ENCODE measurements at places on chromosomes 3 and 15.

DNA sequence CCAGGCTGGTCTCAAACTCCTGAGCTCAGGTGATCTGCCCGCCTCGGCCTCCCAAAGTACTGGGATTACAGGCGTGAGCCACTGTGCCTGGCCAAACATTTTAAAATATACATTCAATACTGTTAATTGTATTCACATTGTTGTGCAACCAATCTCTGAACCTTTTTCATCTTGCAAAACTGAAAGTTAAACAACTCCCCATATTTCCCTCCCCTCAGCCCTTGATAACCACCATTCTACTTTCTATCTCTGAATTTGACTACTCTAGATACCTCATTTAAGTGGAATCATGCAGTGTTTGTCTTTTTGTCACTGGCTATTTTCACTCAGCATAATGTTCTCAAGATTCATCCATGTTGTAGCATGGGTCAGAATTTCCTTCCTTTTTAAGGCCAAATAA lies 30.0 kb downstream of the HMCES start:
- no peak for DNase-seq

GRCh38 chr3:97438131-97438530 lies 326.4 kb upstream of the ARL6 start:
- no peak for DNase-seq

DNA sequence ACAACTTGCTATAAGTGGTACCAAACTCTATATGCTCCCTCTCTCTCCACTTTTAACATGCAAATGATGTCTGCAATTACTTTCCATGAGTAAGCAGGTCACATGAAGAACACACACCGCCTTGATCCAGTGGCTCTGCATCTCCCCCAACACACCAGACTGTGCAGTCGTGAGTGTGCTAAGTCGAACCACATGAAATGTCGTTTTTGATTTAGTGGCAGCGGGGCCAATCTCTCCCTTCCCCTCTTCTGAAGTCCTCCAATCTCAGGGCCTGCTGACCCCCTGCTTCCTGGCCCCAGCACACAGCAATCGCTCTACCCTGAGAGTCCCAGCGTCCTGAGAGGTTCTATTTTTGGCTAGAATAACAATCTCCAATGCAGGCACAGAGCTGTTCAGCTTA lies 312.5 kb downstream of the SHQ1 start:
- DNase-seq = no peak

DNA sequence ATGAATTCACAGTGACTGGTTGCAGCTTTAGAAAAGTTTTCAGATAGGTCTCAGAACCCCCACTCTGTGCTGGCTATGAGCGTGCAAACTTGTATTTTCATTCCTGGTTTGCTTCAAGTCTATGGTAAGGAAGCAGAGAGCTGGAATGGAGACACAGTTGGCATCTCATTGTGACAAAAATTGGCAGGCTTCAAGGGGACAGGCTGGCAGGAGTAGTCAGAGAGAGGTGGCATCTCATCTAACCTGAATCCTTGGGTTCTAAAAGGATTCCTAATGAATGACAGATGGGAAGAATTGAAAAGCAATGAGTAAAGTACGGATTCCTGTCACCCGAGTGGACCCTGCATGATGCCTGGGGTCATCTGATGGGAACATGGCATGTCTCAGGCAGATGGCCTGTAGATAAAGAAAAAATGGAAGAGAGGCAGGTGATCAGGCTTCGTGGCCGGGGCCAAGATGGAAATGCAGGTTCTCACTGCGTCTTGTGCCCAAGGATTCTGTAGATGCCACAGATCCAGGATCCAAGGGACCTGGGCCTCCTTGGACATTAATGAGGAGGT lies 89.4 kb upstream of the ABHD17C start:
- DNase-seq = no peak

- DNase-seq = no peak
Measured at GRCh38 chr3:178684881-178685590, 148.8 kb downstream of the KCNMB2 start.

DNA sequence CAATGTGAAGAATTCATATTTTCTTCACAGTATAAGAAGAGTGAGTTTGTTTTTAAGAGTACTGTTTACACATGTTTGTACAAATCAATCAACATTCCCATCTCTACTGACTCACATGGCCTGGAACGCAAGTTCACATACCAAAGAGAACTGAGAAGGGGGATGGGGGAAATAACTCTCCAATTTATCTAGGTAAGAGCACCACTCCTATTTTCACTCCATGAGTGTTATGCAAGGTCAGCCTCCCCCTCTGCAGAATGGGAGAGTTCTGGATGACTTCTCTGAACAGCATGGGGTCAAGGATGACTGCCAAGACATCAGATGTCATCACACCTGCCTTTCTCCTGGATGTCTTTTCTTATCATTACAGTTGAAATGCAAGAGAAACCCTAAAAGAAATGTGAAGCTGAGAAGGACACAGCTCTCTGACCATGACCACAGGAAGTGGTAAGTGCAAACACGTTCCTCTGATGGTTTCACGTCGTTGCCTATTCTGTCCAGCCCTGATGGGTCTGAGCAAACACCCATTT lies 95.2 kb downstream of the SEMA6D start:
- DNase-seq = no peak

DNA sequence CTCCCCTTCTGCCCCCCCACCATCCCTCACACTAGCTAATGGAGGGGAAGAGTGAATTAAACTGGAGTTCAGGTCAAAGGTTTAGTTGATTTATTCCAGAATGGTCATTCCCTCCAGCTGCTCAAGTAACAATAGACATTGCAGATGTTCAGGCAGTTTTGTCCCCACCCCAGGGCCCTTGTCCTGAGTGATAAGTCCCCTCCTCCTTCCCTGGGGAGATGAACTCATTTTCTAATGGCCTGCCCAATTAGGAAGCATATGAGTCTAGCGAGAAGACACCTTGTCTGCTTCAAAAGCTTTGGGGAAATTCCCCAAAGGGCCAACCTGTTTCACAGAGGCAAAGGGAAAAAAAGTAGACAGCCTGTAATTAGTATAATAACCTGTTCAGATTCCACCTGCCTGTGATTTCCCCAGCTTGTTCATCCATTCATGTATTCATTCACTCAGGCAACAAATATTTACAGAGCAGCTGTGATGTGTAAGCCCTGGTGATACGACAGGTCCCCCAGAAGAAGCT lies 165.3 kb downstream of the SHQ1 start:
- DNase-seq = no peak

DNA sequence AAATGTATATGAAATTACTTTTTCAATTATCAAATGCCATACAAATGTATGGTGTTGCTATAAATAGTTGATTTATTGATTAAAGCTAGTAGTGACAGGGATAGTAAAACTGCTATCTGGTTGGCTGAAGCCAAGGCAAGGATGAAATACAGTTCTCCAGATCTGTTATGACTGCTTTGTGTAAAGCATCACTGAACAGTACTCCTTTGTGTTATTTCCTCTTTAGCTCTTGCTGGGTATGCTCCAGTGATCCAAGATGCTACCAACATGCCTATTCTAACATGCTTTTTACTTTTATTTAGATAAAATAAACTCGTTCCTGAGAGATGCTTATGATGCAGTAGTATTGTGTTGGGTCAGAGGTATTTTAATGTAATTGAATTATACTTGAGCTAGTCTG lies 12.4 kb upstream of the UBR1 start:
- no peak for DNase-seq

GRCh38 chr15:77526595-77527163 lies 106.0 kb downstream of the HMG20A start:
- no peak for DNase-seq

- no peak for DNase-seq
Measured at GRCh38 chr3:60176614-60177013, 1074.6 kb downstream of the FHIT start.

DNA sequence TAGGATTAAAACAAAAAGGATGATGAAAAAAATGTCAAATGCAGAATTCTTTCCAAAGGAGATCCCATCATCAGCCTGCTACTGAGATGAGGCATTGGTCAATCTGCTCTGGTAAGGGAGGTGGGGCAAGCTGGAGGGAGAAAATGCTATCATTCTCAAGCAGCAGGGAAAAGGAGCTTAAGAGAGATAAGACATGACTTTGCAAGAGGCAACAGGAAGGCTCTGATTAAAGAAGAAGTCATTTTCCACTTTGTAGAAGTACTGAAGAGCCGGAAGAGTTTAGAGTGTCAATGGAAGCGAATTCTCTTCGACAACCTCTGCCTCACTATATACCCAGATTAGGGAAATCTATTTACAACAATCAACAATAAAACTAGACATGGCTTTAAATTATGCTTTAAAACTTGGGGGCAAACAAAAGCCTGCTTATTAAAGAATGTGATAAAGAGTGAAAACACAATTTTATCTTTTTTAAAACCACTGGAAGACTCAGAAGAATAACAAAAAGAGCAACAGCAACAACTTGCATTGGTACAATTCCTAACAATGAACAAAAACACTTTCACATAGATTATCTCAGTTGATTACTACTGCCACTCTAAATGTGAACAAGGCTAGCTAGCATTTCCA lies 81.8 kb upstream of the NANOGP8 start:
- DNase-seq = no peak

DNA sequence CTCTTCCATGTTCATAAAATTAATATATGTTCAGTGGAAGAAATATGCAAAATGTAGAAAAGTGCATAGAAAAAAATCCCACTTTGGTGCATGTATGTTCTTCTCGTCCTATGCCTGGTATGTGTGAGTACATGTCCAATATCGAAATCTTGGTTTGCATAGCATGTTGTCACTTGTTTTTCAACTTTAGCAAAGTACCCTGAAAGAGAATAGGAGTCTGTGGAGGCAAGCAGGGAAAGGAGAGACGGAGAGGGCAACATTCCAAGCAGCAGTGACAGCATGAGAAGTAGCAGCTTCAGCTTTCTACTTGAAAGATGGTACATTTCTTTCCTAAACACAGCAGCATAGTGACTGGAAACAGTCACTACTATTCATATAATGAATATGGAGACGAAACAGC lies 56.8 kb upstream of the CACNA2D3 start:
- no peak for DNase-seq

DNA sequence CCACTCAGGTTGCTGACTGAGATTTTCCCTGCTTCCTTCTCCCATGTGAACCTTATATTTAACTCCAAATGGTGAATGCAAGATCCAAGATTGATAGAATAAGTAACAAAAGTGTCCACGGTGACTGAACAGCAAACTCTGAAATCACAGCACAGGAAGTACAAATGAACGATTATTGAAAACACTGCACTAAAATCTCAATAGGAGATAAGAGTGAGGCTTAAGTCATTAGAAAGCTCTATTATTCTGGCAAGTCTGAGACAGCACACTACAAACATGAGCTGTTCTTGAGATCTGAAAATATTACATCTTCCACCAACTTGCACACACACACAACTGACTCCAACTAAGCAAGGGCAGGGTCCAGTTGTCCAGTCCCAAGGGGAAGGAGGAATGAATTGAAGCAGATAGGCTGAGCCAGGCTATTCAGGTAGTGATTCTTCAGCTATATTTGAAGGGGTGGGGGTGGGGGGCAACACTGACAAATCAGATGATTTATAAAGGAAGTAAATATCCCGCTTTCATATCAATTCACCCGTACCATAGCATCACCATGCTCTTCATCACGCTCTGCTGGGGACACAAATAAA lies 2.9 kb downstream of the ZNF385D start:
- DNase-seq = no peak

GRCh38 chr3:24365168-24365567 lies 129.5 kb downstream of the THRB start:
- DNase-seq = no peak

DNA sequence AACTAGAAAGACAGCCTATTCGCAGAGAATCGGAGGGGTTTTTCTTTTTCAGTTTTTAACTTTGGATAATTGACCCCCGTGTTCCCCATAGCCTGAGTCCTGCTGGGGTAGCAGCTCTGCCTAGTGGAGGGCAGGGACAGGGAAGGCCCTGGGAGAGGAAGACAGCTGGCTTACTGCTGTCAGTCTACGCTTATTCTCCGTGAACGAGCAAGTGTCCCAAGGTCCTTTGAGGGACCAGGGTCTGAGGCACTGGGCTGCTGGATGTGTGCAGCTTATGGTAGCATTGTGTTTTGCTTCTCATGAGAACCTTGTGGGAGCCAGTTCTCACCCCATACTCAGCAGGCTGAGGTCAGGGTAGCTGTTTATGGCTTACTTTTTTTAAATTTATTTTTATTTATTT lies 3.0 kb downstream of the LIMD1 start:
- DNase-seq = no peak

DNA sequence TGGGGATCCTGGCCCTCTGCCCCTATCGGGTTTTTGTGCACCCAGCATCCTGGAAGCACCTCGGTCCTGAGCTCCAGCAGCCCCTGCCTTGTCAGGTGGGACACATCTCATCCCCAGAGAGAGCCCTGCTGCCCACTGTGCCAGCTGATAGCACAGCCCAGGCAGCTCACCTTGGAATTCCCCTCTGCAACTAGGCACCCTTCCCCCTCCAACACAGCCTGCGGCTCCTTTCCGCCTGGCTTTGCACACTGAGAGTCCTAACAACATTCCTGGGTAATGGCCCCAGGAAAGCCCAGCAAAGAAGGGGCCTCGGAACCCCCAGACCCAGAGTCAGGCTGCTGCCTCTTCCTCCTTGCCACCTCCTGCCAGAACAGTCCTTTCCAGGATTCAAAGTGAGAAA lies 5.9 kb downstream of the HCN4 start:
- no peak for DNase-seq

DNA sequence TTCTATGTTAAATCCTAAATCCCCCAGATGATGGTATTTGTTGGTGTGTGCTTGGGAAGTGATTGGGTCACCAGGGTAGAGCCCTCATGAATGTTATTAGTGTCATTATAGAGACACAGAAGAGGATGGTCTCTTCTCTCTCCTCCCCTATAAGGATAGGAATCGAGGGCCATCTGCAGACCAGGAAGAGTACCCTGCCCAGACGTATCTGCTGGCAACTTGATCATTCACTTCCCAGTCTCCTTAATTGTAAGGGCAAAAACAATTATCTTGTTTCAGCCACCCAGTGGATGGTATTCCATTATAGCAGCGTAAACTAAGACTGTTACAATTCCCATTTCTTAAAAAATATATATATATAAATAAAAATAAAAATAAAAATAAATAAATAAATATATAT lies 892.2 kb downstream of the SI start:
- DNase-seq = no peak

GRCh38 chr3:5020242-5020722 lies 41.0 kb downstream of the BHLHE40 start:
- DNase-seq = no peak

DNA sequence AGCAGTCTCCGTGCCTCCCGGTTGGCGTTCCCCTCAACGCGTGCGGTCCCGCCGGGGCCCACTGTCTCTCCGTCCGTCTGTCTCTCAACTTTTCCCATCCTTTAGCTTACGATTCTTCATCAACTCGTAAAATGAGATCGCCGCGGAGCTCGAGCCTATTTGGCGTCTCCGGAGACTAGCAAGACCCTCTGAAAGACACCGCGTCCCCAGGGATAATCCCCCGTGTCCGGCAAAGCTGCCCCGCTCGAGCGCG lies 3.4 kb downstream of the GATA2 start:
- DNase-seq = no peak

- DNase-seq = no peak
Measured at GRCh38 chr3:24086206-24086605, 141.1 kb downstream of the NR1D2 start.

DNA sequence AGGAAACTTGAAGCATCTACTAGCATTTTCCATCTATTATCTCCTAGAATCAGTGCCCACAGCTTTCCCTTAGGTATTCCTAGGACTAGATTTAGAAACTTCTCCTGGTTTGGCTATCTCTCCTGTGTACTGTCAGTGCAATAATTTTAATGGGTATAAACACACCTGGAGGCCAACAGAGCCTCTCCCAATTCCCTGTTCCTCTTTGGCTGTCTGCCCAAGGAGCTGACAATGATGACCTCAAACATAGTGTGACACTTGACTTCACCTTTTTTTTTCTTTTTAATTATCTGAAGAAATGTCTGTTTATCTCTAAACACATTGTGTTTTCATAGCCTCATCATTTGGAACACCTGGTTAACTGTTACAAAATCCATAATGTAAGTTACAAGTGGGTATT lies 754.5 kb upstream of the ALCAM start:
- no peak for DNase-seq

Measured in CD4-positive, alpha-beta T cell treated with Interleukin-2 at 100 ng/mL for 4 hours (primary cell).